D721Med (cell line): ENCODE measurements at places on chromosomes 13 and 19.

DNA sequence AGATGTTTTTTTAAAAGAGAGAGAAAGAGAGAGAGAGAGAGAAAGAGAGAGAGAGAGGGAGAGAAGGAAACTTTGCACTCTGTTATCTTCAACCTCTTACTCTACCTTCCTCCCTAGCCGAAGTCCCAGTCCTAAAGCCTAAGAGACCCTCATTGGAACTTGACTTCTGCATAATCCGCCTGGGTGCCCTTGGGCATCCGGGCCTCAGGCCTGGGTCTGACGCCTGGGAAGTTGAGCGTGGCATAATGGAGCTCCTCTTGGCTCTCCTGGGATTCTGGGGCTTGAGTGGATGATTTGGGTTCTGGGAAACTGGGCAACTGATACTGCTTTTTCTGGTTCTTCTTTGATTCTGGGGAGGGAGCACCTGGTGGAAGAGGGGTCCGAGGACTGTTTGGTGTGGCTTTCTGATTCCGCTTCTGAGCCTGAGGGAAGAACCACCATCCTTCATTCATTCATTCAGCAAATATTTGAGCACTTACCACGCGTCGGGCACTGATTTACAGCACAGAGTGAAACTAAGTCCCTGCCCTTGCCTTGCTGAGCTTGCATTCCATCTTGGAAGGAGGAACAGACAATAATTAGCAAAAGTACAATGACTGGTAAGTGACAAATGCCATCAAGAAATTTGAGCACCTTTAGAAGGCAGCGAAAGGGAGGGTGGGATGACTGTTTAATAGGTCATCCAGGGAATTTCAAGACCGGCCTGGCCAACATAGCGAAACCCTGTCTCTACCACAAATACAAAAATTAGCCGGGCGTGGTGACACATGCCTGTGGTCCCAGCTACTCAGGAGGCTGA, 6.3 kb downstream of the SIGLEC10 start:
- no peak for DNase-seq

DNA sequence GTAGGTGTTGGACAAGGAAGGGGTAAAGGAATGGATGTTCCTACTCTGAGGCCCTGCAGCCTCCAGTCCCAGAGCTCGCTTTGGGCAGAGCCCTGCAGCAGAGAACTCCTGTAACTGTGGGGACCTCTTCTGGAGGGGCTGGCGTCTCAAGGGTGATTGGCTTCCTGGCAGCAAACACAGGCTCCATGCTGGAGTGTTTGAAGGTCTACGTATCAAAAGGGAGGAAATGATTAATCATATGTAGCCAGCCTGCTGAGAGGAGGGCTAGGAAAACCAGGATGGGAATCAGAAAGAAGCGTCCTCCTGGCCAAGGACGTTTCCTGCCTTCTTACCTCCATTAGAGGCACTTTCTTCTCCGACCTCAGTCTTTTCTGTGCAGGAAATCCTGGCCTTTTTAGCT, 208.5 kb downstream of the TSHZ3 start:
- no peak for DNase-seq

DNA sequence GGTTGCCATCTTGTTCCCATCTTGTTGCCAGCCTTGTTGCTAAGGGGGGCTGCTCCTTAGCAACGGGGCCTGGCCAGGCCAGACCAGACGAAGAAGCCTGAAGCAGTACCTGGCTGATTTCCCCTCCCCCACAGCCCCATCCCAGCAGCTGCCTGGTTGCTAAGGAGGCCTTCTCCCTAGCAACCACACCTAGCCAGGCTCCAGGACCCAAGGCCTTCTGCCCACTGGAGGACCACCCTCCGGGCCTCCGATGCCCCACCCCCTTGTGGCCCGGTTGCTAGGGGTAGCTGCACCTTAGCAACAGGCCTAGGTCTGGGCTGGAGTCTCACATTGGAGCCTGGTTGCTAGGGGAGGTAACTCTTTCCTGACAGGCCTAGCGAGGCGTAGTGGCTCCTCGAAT, 3.9 kb downstream of the PRRG2 start:
- DNase-seq = no peak

DNA sequence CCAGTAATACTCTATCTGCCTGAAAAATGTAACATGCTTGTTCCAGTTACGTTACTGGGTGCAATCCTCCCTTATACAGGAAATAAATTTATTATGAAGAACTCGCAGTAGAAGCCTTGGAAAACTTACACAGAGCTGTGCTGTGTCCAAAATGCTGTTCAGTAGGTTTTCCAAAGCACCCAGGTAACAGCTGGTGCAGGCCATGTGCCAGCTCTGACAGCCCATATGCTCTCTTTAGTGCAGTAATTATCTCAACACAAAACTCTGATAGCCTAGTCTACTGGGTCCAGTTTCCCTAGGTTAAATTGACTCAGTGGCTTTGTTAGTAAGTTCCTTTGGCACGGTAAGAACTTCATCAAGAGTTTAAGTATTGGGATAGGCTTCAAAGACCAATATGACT, 120.7 kb upstream of the OBI1 start:
- DNase-seq = no peak

DNA sequence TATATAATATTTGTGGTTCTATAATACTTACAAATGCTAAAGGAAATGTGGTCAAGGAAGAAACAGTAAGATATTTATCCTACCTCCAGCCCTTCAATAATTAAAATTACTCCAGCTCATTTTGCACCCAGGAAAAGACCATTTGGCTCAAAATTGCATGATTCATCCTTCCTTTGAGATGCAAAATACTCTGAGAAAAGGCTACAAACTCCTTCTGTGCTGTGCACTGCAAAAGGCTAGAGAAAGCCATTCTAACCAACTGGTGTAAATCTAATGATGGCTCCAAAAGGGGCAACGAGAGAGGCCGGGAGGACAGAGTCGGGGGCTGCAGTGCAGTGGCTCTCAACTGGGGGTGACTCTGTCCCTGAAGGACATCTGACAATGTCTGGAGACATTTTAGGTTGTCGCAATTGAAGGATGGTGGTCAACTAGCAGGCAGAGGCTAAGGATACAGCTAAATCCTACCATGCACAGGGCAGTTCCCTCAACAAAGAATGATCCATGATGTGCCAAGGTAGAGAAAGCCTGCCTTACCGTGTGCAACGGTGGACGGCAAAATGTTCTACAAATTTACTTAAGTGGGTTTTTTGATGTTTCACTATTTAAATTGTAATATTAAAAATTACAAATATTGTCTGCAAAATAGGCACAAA, 32.6 kb downstream of the SLC7A1 start:
- DNase-seq = no peak

- DNase-seq = no peak
Measured at GRCh38 chr19:56145698-56146097, 4.6 kb downstream of the ZNF444 start.

GRCh38 chr19:34145741-34146202, 26.5 kb upstream of the LSM14A start:
- peak; percentile 41 for DNase-seq

DNA sequence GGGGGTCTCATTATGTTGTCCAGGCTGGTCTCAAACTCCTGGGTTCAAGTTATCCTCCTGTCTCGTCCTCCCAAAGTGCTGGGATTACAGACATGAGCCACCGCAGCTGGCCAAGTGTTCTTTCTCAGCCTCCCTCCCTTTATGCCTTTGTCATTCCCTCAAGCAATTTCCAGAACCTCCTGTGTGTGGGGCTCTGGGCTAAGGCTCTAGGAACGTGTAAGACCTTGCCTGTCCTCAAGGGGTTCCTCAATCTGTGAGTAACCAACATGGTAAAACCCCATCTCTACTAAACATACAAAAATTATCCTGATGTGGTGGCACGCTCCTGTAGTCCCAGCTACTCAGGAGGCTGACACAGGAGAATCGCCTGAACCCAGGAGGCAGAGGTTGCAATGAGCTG, 15.5 kb upstream of the SPACA4 start:
- DNase-seq = no peak

DNA sequence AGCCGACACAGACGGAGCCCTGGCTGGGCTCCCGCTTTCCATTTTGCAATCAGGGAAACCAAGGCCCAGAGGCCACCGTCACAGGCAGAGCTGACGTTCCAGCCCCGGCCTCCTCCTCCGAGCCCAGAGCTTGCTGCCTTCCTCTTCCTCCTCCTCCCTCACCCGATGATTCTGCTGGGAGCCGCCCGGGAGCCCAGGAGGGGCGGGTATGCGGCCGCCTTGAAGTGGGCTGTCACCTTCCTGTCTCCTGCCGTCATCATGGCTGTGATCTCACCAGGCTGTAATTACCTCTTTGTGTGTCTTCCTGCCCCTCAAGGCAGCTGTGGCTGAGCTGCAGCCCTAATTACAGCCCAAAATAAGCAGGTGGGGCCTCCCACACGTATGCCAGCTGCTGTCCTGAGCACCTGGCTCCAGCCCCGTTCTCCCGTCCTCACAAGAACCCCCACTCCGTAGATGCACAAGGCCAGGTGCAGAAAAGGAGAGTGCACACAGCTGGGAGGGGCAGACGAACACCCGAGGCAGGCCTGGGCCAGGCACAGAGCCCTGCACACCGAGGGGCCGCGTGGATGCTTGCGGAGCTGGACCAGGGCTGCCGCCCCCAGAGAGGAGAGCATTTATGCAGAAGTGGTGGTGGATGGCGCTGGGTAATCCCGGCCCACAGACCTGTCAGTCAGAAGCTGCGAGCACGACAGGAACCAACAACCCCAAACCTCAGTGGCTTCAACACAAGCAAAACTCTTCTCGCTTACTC, 4.0 kb downstream of the TPGS1 start:
- no peak for DNase-seq

- no peak for DNase-seq
Measured at GRCh38 chr19:32877323-32877912, 7.9 kb upstream of the SLC7A9 start.

- no peak for DNase-seq
Measured at GRCh38 chr13:98697791-98698190, 54.7 kb downstream of the SLC15A1 start.
